ENCODE measurements at places on chromosomes 13 and 19. TPM values are rescaled to one million over a fixed set of nuclear protein-coding genes. Genes with fewer than 3 reads are reported as not detected.

- peaks cover 19% of the 10 kb centered on the region for H3K27me3 ChIP-seq
- peaks cover 2% of the 10 kb centered on the region for H3K36me3 ChIP-seq
- H3K4me3 ChIP-seq: no peak overlapping the region
- no peaks in the 10 kb centered on the region for H3K4me1 ChIP-seq
- no peak overlapping the region for H3K27ac ChIP-seq
Measured at GRCh38 chr19:33220735-33221134, 4.9 kb downstream of the SLC7A10 start.

The SYNGR4 gene
- total RNA-seq: 0.61 TPM

The MAG gene
- not detected for total RNA-seq

GRCh38 chr13:105630431-105630830 lies 905.0 kb downstream of the EFNB2 start:
- H3K27ac ChIP-seq: no peak overlapping the region
- no peak for DNase-seq
- H3K4me1 ChIP-seq: no peaks in the 10 kb centered on the region
- no peaks in the 10 kb centered on the region for H3K27me3 ChIP-seq

GRCh38 chr19:54462655-54463530 lies 685 bp downstream of the LENG9 start:
- H3K36me3 ChIP-seq: peaks cover 27% of the 10 kb centered on the region
- no peak overlapping the region for H3K27ac ChIP-seq
- peaks cover 14% of the 10 kb centered on the region for H3K27me3 ChIP-seq
- DNase-seq: peak; percentile 59
